GM18507 (cell line): ENCODE measurements at places on chromosomes 4 and X.

DNA sequence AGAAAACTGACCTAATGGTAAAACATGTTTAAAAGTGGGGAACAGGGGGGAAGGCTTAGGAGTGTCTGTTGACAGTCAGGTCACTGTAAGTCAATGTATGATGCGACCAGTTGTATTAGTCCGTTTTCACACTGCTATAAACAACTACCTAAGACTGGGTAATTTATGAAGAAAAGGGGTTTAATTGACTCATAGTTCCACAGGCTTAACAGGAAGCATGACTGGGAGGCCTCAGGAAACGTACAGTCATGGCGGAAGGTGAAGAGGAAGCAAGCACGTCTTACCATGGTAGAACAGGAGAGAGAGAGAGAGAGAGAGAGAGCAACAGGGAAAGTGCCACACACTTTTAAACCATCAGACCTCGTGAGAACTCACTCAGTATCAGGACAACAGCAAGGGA lies 13.0 kb upstream of the PLAC1 start:
- no peak for DNase-seq

- no peak for DNase-seq
These were observed 696 bp upstream of the CA5B start for GRCh38 chrX:15737190-15737958.

DNA sequence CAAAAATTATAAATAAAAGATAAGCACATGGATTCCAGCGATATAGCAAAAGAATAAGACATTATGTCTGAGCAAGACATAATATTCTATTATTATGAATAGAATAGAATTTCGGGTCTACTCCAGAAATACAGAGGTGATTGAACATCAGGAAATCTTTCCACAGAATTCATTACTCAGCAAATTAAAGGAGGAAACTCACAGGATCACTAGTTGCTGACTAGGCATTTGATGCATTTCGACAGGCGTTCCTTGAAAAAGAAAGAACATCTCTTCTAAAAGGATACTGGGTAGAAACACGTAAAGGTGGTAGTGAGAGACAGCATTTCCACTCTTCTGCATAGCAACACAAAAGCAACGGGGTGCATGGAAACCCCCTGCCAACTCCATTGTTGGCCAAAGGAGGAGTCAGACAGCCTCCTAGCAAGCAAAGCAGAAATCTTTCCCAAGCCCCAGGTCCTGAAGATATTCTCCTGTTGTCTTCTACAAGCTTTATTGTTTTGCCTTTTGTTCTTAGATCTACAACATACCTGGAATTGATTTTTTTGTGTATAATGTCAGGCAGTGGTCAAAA lies 14.3 kb upstream of the PDZD4 start:
- no peak for DNase-seq

DNA sequence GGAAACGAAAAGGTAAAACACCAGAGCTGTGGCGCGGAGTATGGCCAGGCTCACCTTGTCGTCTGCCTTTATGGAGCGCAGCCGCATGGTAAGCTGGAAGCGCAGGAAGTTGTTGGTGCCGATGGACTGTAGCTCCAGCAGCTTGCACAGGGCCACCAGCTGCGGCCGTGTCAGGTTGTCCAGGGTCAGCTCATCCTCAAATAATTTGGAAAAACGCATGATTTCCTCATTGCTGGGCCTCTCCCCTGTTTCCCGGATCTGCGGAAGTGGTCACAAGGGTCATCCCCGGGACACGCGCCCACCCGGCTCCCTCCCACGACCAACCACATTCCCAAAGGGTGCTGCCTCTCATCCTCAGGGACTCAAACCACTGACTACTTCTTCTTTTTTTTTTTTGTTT lies 23.3 kb downstream of the LETM1 start:
- no peak for DNase-seq

GRCh38 chr4:186701273-186701672 lies 22.4 kb downstream of the FAT1 start:
- no peak for DNase-seq

- no peak for DNase-seq
These were observed 486 bp downstream of the CLCN3 start for GRCh38 chr4:169620880-169621248.

GRCh38 chr4:11729548-11729947 lies 300.9 kb upstream of the HS3ST1 start:
- DNase-seq: no peak

DNA sequence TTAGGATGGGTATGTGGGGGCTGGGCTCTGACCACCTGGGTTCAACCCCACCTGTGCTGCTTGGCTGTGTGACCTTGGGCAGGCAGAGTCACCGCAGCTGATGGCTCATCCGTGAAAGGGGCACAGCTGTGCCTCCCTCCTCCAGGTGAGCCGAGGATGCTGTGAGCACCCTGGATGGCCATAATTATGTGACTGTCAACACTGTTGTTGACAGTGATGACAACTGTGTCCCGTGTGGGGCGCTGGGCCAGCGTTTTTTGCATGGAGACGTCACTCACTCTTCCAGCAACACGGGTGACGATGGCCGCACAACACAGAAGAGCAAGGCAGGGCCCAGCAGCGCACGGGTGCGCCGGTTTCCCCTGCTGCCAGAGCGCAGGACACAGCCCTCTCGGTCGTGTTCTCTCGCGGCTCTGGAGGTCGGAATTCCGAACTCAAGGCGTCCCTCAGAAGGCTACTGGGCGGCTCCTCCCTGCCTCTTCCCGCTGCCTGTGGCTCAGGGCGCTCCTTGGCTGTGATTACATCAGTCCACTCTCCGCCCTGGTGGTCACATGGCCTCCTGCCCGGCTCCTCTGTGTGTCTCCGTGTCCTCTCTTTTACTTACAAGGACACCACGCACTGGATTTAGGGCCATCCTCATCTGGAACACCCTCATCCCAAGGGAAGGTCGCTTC lies 1.3 kb downstream of the SH3TC1 start:
- no peak for DNase-seq

DNA sequence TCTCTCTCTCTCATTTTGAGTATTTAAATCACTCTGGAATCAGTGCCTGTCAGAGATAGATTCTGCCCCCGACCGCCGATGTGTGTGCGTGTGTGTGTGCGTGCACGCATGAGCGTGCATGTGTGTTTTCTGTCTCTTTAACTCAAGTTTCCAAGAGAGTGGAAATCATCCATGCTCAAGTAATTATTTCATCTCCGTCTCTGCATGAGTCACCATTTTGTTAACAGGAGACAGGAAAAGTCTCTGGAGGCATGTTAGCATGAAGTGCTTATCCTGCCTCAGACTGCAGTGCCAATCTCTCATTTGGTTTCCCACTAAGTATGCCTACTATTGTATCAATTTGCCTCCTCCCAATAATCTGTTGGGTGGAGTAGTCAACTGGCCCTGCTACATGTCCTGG lies 182.9 kb upstream of the NHS start:
- no peak for DNase-seq

DNA sequence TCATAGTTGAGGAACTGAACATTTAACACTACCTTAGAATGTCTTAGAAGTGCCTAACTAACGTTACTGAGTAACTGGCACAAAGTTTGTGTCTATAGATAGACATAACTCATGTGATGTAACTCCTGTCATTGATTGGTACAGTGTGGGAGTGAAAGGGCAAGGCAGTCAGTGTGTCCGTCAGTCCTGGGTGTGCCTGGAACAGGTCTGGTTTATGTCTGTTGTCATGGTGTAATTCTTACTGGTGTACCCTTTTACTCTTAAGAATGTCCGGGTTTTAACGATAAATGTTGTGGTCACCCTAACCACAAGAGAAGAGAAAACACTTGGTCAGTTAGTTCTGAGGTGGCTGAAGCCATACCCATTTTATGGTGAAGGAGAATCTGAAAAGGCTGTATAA lies 93.1 kb upstream of the ESX1 start:
- no peak for DNase-seq

DNA sequence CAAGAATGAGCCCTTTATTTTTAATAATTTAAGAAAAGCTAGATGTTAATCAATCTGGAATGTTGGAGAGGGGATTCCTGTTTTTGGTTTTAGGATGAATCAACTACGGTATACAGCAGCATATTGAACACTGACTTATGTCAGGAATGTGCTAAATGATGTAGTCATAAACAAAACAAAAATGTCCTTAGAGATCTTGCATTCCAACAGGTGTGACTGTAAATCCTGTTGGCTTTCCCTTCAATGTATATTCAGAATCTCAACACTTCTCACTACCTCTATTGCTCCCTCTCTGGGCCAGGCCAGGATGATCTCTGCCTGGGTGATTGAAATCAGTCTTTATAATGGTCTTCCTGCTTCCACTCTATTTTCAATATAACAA lies 37.8 kb upstream of the BDH2 start:
- DNase-seq: no peak

DNA sequence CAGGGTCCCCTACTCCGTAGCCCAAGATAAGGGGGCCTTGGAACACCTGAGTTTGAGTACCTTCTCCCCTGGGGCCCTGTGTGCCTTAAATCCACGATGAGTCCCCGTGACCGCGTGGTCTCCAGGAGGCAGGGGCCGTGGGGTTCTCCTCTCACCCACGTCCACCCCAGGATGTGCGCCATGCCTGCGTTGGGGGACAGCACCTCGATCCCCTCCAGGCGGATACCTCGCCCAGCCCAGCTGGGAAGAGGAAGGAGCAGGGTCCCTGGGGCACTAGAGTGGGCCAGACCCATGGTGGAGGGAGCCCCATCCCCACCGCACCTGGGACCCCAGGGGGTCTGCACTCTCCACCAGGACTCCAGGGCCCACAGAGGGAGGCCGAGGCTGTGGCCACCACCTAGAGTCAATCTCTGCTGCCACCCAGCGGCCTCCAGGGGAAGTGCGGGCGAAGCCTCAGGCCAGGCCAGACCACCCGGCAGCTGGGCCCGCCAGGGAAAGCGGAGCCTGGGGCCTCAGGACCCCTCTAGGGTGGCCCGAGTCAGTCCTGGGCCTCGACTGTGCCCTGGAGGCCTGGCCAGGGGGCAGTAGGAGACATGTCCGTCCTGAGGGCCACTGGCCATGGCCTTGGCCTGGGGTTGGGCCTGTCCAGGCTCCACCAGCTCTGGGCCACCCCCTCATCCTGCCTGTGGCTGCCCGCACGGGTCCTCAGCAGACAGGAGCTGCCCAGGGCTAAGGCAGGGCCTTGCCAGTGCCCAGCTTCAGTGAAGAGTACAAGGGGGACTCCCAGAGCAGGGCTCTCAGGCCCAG lies 55.0 kb downstream of the FAM53A start:
- DNase-seq: peak; percentile 69

DNA sequence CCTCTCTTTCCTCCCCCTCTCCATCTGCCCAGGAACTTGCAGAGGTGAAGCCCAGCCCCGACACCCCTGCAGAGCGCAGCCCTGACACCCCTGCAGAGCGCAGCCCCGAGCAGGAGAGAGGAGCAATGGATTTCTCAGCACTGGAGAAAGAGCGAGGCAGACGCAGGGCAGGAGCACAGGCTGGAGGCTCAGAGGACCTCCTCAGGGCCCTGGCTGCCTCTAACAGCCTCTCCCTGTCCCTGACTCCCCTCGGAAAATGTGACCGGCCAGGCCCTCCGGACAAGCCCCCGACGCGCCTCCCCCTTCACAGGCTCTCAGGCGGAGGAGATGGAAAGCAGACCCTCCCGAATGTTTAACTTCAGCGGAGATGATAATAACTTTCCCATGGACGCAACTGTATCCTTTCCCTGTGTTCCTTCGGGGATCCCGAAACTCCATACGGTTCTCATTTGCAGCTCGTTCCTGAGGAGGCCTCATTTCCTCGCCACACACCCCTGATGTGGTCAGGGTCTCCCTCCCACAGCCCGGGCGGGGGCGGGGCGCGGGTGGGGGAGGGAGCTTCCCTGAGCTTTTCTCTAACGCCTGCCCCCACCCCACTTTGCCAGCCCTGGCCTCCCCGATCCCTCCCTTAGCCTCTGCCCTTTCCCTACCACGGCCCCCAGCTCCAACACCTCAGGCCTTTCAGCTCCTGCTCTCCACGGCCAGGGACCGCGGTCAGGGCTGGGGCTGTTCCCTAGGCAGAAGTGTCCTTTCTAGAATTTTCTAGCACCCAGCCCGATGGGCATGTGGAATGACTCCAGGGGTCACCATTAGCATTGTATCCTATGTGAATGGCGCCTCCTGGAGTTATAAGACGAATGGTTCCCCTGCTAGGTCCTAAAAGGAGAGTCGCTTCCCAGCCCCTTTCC lies 201.1 kb upstream of the BCOR start:
- no peak for DNase-seq

DNA sequence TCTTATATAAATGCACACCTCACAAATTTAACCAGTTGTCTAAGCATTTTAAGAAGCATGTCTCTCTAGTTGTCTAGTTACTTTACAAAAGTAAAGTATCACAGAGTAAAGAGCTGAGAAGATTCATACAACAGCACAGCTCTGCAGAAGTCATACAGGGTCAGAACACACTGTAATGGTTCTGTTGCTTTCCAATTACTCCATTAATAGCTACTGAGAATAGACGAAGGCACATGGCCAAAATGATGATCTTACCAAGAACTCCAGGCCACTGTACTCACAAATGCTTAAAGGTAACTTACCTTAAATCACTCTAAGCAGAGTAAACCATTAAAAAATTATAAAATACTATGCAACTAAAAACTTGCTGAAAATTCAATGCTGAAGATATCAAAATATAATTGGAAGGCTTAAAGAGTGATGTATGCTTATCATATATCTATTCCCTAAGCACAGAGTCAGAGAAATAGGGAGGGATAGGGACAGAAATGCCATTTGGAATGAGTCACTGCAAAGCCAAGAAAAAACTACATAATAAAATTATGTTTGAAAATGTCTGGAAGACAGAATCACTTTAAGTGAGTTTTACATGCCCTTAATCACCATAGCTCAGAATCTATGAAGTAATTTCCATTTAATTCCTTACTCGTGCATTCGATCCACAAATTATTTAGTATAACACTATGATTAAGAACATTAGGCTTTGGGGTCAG lies 71.0 kb downstream of the DDX60L start:
- DNase-seq: no peak

DNA sequence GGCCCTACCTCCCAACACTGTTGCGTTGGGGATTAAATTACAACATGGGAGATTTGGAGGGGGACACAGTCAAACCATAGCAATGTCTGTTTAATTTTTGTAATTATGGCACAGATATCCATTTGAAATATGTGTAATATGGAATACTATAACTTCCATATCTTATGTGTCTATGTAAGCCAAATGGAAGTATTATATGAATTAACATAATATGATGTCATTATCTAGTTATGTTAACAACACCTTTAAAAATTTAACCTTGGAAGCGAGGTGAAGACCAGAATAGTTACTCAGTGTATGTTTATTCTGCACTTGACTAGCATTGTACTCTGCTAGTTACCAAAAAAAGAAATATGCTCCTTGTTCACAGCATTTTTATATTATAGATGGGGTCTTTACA lies 4.3 kb downstream of the SMARCA5 start:
- DNase-seq: no peak

DNA sequence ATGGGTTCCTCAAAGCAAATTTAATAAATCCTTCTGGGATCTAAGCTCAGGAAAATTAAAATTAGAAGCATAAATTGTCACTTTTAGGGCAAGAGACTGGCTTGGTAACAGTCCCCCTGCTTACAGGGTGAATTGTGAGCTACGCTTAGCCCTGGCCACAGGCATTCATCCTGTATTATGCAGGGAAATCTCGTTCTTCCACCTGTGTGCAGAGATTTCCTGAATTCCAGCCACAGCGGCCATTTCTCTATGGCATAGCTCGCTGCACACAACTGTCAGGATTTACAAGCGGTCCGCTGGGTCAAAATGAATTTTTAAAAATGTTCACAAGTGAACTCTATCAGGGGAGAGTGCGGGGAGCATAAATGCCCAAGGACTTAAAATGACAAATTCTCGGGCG lies 111.9 kb downstream of the DCTD start:
- no peak for DNase-seq

GRCh38 chrX:151402719-151403390 lies 5.8 kb downstream of the VMA21 start:
- DNase-seq: no peak

GRCh38 chrX:107721318-107721717 lies 54.3 kb downstream of the TSC22D3 start:
- DNase-seq: no peak
